Activated CD8-positive, alpha-beta memory T cell treated with anti-CD3 and anti-CD28 coated beads, Interleukin-2, amount 10 ng/mL, durations not matched to agents 7 days and 5 days (primary cell): ENCODE measurements at places on chromosomes 13 and 19. TPM values are rescaled to one million over a fixed set of nuclear protein-coding genes. Genes with fewer than 3 reads are reported as not detected.

- no peak for DNase-seq
Measured at GRCh38 chr13:95411428-95412040, 110.3 kb upstream of the ABCC4 start.

DNA sequence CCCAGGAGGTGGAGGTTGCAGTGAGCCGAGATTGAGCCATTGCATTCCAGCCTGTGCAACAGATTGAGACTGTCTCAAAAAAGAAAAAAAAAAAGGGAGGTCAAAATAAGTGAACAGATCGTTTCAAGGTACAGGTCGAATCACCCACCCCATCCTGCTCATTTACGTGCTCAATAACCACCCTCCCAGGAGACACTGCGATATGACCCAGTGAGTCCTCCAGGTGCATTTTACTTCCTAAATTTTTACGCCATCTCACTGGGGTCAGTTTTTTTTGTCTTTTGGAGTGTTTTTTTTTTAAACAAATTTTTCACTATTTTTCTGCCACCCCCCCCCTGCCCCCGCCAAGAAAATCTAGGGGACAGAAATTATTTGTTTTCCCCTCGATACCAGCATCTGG is 68.1 kb downstream of the ZNF486 start:
- DNase-seq: no peak

DNA sequence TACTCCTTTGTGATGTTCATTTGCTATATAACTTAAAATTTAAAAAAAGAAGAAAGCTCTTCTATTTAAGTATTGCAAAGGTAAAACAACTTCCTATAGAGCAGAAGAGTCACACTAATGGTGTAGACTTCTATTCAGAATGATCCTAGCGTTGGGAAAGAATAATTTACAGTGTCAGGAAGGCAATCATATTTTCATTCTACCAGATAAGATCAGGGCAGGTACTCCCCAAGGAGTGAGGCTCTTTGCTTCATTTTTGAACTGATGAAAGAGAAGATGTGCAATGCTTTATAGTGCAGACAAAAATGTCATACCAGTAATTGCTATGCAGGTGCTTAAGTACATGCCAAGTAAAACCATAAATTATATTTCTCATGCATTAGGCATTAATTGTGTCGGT is 1193.0 kb downstream of the PCDH9 start:
- no peak for DNase-seq

The PRX gene
- 1.1 TPM for total RNA-seq

The IGLON5 gene
- 0.18 TPM for total RNA-seq

The PSG6 gene
- not detected for total RNA-seq
